Left hindlimb (tissue), 1 donor: ENCODE measurements at places on chromosomes 7 and 10.

- DNase-seq = no peak
These were observed 26.9 kb downstream of the NOD1 start for GRCh38 chr7:30451539-30452279.

- no peak for DNase-seq
These were observed 346.0 kb downstream of the PHF14 start for GRCh38 chr7:11319491-11320274.

GRCh38 chr7:109092268-109092667 is 522.6 kb downstream of the DNAJB9 start:
- no peak for DNase-seq

DNA sequence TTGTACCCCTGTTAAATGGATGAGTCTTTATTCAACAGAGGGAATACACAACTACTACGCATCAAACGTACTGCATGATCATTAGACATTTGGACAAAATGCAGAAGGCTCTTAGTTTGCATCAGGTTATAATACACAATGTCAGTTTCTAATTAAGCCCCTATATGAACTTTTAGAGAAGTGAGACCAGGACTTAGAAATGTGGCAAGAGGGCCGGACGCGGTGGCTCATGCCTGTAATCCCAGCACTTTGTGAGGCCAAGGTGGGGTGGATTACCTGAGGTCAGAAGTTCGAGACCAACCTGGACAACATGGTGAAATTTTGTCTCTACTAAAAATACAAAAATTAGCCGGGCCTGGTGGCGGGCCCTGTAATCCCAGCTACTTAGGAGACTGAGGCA is 76.3 kb upstream of the MGMT start:
- no peak for DNase-seq

- DNase-seq = no peak
These were observed 56.6 kb downstream of the CUX1 start for GRCh38 chr7:101874028-101874427.

DNA sequence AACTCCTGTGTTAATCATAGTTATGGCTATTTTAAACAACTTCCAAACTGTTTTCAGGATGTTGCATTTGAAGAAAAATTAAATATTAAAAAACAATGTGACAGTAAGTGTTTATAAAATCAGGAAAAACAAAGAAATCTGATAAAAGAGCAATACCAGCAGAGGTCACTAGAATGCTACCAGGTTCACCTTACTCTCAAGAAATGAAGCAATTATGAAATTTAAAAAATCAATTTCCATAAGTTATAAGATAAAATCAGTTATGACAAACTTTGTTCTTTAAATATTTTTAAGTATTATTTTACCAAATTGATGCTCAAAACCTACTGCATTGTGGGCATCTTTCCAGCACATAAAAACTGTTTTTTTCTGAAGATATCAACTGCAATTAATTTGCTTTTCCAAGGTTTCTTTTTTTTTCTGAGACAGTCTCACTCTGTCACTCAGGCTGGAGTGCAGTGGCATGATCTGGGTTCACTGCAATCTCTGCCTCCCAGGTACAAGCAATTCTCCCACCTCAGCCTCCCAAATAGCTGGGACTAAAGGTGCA is 50.7 kb upstream of the RHEB start:
- no peak for DNase-seq

DNA sequence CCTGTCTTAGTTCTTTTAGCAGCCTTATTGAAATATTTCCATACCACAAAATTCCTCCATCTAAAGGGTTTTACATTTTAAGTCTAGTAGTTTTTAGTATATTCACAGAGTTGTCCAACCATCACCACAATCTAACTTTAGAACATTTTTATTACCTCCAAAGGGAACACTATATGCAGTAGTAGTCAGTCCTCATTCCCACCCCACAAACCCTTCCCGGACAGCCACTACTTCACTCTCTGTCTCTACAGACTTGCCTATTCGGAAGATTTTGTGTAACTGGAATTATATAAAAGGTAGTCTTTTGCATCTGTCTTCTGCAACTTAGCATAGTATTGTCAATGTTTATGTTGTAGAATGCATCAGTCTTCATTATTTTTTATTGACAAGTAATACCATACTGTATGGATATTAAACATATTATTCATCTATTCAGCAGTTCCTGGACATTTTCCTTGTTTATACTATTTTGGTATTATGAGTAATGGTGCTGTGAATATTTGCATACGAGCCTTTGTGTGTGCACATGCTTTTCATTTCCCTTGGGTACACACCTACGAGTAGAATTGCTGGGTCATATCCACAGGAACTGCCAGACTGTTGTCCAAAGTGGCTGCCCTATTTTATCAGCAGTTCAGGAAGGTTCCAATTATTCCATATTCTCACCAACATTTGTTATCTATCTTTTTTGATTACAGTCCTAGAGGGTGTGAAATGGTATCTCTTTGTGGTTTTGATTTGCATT is 60.9 kb upstream of the LANCL2 start:
- DNase-seq = no peak

GRCh38 chr10:58575491-58575890 is 62.8 kb downstream of the BICC1 start:
- no peak for DNase-seq

DNA sequence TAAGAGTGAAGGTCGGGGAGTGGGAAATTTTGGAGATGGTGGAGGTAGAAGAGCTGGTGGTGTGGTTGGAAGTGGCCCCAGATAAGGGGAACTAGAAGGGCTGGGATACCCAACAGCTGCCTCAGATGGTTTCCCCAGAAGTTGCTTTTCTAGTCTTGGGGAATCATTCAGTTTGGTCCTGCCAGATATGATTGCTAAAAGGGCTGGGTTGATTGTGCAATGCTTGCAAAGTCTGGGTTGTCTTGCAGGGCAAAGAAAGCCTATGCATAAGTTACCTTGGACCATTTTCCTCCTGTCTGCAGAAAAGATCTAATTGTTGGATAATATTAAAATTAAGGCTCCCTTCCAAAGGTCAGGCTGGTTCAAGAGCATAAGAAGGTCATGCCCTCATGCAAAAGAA is 213.8 kb upstream of the ZNF804B start:
- DNase-seq = no peak

GRCh38 chr7:42192066-42192465 is 44.9 kb downstream of the GLI3 start:
- DNase-seq = no peak

DNA sequence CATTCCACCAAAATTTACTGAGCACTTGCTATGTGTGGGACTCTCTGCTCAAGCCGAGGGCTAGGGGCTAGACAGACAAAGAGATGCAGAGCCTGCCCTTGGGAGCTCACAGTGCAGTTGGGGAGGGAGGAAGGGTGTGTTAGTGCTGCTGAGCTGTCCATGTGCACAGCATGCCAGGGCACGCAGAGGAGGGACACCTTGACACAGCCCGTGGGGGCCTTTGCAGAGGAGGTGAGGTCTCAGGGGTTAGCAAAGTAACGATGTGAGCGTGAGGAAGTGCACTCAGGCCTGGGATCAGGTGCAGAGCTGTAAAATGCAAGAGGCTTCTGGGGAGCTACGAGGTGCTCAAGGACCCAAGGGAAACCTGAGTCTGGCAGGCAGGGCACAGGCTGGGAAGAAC is 16.3 kb downstream of the PRKCQ start:
- DNase-seq = no peak

DNA sequence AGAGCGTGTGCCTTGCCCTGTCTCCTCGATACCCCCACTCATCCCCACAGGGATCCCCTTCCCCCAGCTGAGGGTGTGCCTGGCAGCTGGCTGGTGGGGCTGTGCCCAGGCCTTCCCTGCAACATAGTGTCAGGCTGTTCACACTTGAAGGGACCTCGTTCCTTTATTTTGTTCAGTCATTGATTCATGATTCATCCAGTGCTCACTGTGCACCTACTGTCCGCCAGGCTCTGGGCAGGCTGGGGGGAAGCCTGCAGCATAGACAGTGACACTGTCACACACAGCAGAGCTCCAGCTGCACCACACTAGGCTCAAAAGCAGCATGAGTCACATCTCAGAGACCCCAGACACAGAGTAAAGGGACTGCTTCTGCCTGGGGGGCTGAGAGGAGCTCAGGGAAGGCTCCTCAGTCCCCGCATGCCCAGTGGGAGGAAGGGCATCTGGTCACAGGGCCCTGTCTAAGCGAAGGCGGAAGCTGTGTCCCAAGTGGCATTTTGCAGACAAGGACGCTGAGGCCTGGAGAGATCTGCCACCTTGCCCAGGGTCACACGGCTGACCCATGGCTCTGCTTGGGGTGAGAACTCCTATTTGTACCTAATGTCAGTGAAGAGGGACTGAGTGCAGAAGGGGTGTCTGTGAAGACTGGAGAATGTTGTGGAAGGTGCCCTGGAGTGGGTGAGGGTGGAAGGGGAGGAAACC is 27.9 kb downstream of the CDH23 start:
- no peak for DNase-seq

DNA sequence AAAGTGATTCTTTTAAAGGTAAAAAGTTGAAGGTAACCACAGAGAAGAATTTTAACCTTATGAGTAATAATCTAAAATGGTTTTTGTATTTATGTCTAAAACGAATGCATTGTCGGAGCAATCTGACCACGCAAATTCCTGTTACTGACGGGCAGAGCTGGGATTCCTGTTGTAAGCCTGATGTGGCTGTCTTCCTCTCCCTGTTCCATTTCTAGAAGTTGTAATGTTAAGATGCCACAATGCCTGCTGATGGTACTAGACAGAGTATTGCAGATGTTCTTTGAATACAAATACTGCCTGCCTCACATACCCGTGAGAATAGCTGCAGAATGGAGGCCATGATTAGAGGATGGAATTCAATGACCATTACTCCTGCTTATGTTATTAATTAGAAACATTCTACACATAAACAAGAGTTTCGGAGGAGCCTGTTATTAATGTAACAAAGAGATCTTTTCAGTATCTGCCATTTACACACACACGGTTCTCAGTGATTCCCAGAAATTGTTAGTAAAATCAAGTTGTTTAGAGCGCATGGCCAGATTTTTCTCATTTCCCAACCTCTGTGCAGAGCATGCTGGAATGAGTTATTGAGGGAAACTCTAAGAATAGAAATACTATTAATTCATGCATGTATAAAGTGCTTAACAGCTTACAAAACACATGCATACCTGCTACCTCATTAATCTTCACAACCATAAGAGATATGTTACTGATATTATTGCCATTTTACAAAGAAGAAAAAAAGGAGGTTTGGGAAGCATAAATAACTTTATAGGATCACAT is 196.8 kb downstream of the PTN start:
- DNase-seq = no peak

DNA sequence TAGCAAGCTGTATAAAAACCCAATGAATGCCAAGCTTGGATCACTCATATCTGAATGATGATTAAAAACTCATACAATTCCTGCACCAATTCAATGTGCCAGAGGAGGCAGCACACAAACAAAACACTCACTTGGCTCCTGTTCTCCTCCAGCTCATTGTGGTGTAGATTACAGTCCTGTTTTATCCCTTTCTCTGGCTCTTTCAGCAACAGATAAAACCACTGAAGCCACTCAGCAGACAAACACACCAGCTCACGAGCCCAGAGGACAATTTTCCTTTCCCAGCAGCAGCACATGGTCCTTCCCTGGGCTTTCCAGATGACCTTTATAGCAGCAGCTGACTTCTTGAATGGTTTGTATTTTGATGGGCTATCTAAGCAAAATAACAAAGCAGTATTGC is 107.3 kb upstream of the STARD3NL start:
- DNase-seq = no peak

DNA sequence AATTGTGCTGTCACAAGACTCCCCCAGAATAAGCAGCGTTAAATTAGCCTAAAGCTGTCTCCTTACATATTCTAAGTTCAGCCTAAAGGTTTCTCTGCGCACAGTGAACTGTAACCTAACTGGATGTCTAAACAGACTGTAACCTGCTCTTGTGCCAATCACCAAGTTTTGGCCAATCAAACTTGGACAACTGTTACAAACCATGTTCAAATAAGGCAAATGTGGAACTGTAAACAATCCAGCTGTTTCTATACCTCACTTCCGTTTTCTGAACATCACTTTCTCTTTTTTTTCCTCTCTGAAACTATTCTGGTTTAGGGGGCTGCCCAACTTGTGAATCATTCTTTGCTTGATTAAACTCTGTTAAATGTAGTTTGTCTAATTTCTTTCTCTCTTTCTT is 252.2 kb upstream of the HABP2 start:
- DNase-seq = no peak

GRCh38 chr10:27600930-27601329 is 96.8 kb downstream of the RAB18 start:
- no peak for DNase-seq

GRCh38 chr7:54940748-54941147 is 78.1 kb upstream of the EGFR start:
- no peak for DNase-seq

- no peak for DNase-seq
These were observed 43.1 kb downstream of the KLF6 start for GRCh38 chr10:3741688-3742461.

DNA sequence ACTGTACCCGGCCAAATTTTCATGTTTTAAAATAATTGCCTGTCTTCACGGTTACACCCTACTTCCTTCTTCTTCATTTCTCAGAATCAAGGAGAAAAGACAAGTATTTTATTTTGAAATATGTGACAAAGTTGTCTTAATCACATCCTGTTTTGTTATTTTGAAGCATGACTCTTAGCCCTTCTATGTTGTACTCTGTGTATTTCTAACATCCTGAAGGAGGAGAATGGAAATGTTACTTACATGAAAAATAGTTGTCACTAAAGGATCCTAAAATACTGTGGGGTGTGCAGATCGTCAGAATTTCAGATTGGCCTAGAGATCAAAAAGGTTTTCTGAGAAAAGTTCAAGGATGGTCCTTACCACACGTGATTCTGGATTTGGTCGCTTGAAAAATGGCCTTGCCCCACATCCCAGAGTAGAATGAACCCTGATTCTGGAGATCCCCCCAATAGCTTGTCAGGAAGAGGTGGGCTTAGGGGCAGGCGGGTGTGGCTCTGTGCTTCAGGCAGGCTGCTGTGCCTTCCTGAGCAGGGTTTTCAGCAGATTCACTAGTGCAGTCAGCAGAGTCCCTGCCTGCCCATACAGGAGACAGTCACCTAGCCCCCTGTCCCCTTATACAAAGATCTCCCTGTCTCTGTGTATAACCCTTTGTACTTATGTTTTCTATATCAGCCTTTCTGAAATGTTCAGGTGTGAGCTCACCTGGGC is 8.6 kb downstream of the UPP1 start:
- no peak for DNase-seq

GRCh38 chr7:128104108-128104742 is 73.0 kb upstream of the LRRC4 start:
- peak; percentile 48 for DNase-seq

- DNase-seq = no peak
These were observed 75.6 kb downstream of the SLC37A3 start for GRCh38 chr7:140322759-140323158.

- no peak for DNase-seq
These were observed 119.8 kb upstream of the LANCL2 start for GRCh38 chr7:55245271-55245723.

GRCh38 chr10:12727832-12728215 is 273.7 kb downstream of the CCDC3 start:
- no peak for DNase-seq

- DNase-seq = no peak
These were observed 129.2 kb upstream of the FEZF1 start for GRCh38 chr7:122433765-122434164.

DNA sequence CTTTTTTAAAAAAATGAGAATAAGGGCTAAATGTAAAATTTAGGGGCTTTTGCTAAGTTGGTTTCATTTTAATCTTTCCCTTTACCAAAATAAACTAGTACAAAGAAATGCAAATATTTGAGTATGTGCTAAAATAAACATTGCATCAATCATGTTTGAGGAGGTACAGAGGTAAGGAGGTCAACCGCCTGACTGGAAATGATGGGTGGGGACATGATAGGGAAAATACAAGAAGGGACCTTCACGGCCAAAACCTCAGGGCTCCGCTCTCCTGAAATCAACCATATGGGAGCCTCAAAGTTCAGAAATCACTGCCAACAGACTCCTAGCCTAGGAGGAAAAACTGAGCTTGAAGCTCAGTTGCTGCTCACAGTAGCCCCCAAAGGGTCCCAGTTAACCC is 207.6 kb downstream of the AHR start:
- DNase-seq = no peak
